ENCODE measurements at places on chromosomes 7 and 10.

GRCh38 chr7:129646369-129647021 lies 35.0 kb downstream of the NRF1 start:
- DNase-seq = no peak

DNA sequence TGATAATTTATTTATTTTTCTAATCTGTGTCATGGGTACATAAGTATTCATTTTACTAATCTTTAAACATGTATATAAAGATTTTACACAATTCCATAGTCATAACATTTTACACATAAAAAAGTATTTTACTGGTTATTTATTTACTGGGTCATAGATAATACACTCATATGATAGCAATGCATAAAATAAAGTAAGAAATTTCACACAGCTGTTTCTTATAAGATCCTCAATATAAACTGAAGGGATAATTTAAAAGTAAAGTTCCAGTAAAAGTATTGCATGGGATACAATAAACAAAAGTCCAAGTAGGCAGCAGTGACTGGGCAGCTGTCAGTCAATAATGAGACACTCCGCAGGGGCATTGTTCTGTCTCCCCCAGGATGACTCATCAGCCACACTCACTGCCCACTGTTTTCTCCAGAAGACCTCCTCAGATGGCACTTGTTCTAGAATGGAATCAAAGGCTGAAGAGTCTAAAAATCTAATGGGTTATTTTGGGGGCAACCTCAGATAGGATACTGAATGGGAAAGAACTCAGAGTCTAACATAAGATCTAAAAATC lies 32.7 kb downstream of the DPY19L1 start:
- DNase-seq = no peak

GRCh38 chr10:84160663-84161362 lies 12.8 kb upstream of the GPR15LG start:
- DNase-seq = no peak

DNA sequence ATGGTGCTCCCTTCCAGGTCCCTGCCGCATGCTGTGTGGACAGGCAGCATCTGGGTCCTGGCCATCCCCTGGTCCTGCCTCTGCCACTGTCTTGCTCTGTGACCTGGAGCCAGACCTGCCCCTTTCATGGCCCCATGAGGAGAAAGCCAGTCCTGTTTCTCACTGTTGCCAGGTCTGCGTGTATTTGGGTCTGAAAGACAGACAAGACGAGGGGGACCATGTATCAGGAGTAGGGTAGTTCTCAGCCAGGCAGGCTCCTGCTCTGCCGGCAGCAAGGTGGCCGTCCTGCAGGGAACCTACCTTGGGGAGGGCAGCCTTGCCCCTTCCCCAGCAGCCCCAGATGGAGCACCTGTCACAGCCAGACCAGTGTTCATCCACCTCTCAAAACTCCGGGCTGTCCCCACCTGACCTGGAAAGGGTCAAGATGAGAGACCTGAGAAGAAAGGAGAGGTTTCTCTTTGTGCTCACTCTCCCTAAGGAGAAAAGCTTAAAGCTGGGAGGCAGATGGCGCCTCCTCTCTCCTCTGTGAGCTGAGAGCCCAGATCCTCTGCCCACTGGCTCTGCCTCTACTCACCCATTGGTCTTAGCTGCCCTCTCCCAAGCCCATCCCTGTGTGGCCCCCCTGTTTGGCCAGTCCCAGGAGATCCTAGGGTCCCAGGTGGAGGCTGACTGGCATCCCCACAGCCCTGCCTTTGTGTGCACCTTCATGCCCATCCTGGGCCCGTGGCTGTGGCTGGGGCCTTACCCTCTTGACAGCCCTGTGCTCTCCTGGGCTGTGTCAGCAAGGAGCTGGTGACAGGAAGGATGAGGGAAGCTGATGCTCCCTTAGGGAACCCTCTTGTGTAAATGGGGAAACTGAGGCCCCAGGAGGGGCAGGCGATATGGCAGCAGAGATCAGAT lies 116.1 kb upstream of the PCBD1 start:
- no peak for DNase-seq

- DNase-seq = no peak
Measured at GRCh38 chr10:61337741-61338140, 115.4 kb downstream of the TMEM26 start.

- no peak for DNase-seq
Measured at GRCh38 chr10:96588616-96589419, 2.0 kb upstream of the TM9SF3 start.

- DNase-seq = no peak
Measured at GRCh38 chr10:67804395-67804678, 33.7 kb downstream of the DNAJC12 start.

GRCh38 chr7:1624999-1625927 lies 44.8 kb upstream of the ELFN1 start:
- DNase-seq = no peak

- DNase-seq = no peak
Measured at GRCh38 chr7:133932591-133932990, 194.5 kb upstream of the LRGUK start.

GRCh38 chr7:148234715-148235114 lies 355.9 kb upstream of the C7orf33 start:
- no peak for DNase-seq

GRCh38 chr7:103719070-103719469 lies 270.4 kb downstream of the RELN start:
- DNase-seq = no peak

DNA sequence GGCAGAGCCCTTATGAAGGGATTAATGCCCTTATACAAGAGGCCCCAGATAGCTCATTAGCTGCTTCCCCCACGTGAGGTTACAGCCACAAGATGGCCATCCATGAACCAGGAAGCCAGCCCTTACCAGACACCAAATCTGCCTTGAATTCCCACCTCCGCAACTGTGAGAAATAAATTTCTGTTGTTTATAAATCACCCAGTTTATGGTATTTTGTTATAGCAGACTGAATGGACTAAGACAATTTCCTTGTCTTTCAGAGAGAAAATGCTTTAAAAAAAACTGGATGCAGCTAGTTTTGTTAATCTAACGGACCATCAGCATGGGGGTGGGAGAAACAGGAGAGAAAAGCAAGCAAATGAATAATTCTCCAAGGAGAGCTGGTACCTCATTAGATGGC lies 36.5 kb downstream of the CBX3 start:
- no peak for DNase-seq

DNA sequence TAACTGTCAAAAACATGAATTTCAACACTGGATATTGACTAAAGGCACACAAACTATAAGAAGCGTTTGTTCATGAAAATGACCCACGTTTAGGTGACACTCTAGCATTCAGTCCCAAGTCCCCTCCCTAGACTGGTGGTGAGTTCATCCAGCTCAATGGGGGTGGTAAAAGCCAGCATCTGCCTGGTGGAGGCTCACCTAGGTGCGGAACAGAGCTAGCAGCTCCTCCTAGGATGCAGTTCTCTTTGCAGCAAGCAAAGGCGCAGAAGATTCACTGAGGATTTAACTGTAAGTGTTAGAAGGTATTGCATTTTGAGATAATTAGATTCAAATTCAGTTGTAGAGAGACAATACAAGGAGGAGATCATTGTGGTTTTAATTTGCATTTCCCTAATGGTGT lies 87.6 kb downstream of the VSTM2A start:
- no peak for DNase-seq

DNA sequence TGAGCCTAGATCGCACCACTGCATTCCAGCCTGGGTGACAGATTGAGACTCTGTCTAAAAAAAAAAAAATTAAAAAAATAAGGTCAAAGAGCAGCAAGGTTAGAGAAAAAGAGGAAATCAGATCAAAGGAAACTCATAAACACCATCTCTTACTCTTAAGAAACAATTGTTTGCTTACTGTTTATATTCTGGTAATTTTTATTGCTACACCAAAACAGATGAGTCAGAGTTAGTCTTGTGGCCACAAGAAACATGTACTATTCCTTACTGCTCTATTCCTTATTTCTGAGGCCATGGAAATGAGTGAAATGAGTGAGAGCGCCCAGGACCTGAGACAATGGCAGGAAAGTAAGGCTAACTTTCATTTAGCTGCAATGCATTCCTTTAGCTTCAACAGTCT lies 387.3 kb downstream of the HPSE2 start:
- DNase-seq = no peak

DNA sequence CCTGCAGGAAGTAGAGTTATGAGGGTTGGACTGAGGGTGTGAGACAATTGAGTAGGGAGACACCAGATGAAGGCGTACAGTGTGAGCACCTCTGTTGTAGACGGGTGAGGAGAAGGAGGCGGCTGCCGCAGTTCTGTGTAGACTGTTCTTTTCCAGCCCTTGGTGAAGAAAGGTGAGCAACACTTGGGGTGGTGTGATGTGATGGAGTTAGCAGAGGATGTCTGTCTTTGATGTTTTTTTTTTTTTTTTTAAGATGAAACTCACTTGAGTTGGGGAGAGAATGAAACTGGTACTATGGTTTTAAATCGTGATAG lies 42.8 kb upstream of the RNF216 start:
- DNase-seq = peak; percentile 70

DNA sequence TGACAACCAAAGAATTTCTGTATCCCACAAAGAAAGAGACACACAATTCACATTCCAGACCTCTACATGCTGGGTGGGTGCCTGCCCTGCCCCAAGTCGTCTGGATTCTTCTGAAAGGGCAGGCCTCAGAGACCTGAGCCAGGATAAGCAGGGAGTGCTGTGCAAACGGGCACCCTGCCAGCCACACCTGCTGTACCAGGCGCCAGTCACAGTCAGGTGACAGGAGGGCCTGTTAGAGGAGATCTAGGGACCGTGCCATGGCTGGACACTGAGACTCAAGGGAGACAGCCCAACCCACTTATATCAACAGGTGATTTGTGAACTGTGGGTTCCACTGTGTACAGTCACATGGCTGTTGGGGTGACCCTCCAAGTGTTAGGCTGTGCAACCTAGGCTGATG lies 103.1 kb upstream of the AFAP1L2 start:
- DNase-seq = no peak

- DNase-seq = no peak
Measured at GRCh38 chr7:27194686-27195379, 5.1 kb downstream of the HOXA13 start.

DNA sequence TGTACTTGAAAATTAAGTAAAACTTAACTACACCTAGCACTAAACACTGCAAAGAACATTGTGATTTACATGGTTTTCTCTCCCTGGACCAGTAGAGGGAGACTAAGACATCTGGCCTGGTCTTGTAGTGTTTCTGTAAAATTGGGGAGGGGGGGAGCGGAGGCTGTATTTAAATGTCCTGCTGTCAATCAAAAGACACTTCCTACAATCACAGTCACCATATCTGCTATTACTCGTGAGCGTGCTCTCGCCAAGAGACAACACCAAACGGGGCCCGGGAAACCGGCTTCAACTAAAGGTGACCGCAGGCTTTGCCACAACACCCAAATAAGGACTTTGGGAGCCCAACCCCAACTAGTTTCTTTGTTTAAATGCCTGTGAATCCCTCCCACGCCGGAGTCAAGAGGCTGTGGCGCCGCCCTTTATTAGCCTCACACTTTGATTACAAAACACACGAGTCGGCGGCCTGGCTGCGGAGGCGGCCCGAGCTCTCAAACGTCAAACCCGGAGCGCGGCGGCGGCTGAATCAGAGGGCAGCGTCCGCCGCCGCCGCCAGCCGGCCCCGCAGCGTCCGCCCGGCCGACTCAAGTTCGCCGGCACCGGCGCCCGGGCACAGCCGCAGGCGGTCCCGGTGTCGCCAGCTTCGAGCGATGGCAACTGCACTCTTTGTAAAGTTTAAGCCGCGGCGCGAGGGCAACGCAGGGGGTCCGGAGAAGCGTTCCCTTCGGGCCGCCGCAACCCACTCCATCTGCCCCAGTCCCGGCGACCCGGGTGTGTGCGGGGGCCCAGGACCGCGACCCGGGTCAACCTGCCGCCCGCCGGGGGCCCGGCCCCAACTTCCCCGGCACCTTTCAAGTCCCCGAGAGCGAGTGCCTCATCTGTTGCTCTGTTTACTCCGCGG lies 1.3 kb downstream of the KDM7A start:
- DNase-seq = peak; percentile 83

- no peak for DNase-seq
Measured at GRCh38 chr10:88849234-88849633, 2.4 kb downstream of the ANKRD22 start.

DNA sequence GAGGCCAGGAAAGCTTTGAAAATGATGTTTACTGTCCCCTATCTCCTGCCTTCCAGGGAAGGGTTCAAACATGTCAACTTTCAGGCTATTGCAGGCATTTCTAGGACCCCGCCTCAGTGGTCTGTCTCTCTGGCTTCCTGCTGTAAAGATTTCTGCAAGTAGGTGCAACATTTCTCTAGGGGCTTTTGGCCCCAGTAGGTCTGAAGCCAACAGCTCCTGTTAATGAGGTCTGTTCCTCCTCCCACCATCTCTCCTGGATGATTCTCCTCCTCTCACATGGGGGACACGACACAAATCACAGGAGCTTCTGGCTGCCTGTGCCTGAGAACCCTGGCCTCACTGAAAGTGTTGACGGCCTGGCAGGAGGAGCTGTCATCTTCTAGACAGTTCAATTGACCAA lies 194.3 kb downstream of the CYP26A1 start:
- DNase-seq = no peak

GRCh38 chr7:139738101-139738489 lies 39.7 kb downstream of the HIPK2 start:
- DNase-seq = no peak

DNA sequence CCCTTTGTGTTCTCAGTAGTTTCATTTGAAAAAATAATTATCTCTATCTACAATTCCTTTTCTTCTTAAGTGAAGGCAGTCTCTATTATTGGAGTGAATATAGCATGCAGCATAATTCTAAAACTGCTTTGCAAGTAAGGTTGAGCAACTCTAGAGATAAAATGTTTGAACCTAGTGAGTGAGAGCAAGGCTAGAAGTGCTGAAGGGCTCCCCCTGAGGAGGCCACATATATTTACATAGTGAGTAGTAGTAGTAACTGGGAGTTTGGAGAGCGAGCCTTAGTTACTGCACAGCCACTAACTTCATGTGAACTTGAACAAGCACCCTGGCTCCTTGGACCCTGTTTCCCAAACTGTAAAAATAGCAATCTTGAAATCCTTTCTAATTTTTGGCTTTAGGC lies 141.5 kb upstream of the DKK1 start:
- DNase-seq = no peak

- no peak for DNase-seq
Measured at GRCh38 chr7:96316949-96317348, 4.9 kb downstream of the SLC25A13 start.

- no peak for DNase-seq
Measured at GRCh38 chr10:11754620-11755019, 12.4 kb downstream of the ECHDC3 start.

DNA sequence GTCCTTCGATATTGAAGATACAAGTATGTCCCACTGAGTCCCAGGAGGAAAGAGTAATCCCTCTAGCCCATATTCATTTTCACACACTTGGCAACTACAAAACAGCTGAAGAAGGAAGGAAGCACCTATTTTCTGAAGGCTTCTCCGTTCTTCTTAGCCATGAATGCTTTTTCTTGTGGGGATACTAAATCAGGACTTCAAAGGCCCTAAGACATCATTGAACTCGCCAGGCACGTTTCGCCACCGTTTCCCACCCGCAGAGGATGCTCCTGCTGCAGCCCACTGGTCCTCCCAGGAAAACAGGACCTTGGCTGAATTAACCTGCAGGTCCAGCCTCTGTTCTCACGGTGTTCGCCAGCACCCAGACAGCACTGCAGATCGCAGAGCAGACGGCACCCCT lies 561.5 kb downstream of the DNAJB6 start:
- DNase-seq = no peak

GRCh38 chr10:125023255-125023654 lies 81.3 kb downstream of the ZRANB1 start:
- no peak for DNase-seq

Measured in activated CD4-positive, alpha-beta T cell treated with anti-CD3 and anti-CD28 coated beads, Interleukin-2, amount 50 U/mL, for 1 hour (primary cell).